Stimulated activated CD4-positive, alpha-beta T cell treated with anti-CD3 and anti-CD28 coated beads, TNF-alpha, amount 100 ng/mL, for 24 hours (primary cell): ENCODE measurements at places on chromosomes 12 and 14.

GRCh38 chr14:74144789-74145188 is 60.0 kb downstream of the LIN52 start:
- DNase-seq = no peak

- DNase-seq = no peak
These were observed 72.8 kb downstream of the KIF26A start for GRCh38 chr14:104211215-104211614.

DNA sequence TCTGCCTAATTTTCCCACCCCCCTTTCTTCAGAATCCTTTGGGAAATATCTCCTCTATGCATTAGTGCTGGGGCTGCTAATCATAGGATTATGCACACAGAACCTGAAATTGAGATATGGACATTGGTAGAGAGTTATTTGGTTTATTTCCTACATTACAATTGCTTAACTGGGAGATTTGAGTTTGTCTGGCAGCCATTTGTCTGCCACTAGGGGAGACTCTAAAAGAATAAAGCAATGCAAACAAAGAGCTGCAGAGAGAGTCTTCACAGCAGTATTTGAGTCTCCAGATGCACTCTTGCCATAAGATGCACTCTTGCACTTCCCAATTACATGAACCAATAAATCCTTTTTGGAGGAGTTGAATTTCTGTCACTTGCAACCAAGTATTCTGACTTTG is 12.0 kb upstream of the PCNX4 start:
- no peak for DNase-seq

- DNase-seq = no peak
These were observed 265.5 kb upstream of the GRIP1 start for GRCh38 chr12:66944365-66944764.

DNA sequence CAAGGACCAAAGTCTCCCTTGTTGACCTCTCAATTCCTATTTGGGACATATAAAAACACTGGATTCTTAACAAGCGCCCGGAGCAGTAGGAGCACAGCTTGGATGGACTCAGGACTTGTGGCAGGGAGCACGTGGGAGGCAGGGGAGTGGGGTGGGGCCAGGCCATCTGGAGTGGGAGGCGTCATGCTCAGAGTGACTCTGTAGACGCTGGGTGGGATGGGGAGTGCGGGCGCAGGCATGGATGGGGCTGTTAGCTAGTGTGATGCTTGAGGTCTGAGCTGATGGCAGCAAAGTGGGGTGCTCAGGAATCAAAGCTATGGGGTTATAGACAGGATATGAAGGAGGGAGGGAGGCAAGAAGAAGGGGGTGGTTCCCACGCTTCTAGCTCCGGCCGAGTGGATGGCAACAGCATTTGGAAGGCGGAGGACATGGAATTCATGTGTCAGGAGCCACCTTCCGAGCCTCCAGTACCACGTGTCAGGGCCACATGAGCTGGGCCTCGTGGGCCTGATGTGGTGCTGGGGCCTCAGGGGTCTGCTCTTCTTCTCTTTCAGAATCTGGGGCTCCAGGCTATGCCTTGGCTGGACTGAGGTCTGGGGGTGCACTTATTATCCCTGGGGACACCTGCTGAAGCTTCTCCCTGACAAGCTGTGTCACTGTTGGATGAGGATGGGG is 26.2 kb downstream of the MEG3 start:
- DNase-seq = no peak

DNA sequence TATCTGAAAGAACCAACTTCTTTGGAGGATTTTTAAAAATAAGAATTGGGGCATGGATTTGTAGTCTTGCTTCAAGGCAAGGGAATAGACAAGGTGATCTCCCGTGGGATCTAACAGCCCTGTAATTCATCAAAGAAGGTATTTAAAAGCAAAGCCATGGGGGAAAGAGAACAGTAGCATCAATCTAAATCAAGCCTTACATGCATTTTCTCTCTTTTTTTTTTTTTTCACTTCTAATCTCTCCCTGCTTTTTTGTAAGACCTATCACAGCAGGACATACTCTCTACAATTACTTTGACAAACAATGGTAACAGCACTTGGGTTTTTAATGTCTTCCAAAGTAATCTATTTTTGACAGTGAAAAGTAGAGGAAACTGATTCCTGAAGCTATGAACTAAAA is 367.9 kb downstream of the PAWR start:
- DNase-seq = no peak

GRCh38 chr12:82437744-82438143 is 79.4 kb downstream of the METTL25 start:
- no peak for DNase-seq

- DNase-seq = no peak
These were observed 103.7 kb downstream of the VCPKMT start for GRCh38 chr14:50012644-50013043.

DNA sequence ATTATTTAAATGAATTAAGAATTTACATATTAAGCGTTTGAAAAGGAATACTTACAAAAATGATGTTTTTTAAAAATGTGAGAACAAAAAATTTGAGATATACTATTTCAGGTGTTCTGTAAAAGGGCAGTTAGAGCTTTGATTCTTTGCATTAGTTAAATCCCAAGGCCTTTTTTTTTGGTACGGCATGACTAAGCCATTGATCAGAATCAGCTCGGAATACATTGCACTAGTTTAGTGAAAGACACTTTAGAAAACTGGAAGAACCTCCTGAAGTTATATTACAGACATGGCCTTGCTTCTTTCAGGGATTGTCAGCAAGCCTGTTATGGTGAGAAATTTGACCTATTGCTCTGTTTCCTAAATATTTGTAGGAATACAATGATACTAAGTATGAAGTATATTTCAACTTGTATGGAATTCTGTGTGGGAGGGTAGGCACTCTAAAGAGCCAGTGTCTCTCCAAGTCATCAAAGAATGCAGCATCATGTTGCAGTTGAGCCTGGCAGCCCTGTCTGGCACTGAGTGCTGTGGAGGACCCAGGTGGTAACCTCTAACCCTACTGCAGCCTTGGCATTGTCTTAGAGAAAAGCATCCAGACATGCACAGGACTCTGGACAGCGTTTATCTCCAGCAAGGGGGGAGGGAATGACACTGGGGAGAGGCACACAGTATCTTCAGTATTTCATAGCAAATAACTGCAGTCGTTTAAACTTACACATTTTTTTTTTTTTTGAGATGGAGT is 1.5 kb downstream of the KLC1 start:
- DNase-seq = no peak
